ENCODE measurements at places on chromosomes 7 and 10.

GRCh38 chr10:43479275-43479674 lies 42.4 kb downstream of the ZNF487 start:
- no peak for DNase-seq

DNA sequence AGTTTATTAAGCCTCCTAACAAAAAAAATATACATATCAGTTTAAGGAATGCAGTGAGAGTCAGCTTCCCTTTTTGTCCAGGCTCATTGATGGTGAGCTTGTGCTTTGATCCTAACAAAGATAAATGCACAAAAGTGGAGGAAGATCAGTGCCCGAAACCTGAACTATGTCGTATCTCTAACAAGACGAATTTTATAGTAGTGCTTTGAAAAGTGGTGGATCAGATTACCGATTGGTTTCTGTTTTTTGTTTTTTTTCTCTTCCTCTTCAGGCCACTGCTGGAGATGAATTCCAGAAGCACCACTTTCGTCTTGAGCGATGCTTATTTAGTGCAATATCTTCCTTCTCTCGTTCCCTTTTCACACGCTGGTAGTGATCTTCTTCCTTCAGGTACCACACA lies 72.8 kb downstream of the RHOBTB1 start:
- DNase-seq, result no peak

DNA sequence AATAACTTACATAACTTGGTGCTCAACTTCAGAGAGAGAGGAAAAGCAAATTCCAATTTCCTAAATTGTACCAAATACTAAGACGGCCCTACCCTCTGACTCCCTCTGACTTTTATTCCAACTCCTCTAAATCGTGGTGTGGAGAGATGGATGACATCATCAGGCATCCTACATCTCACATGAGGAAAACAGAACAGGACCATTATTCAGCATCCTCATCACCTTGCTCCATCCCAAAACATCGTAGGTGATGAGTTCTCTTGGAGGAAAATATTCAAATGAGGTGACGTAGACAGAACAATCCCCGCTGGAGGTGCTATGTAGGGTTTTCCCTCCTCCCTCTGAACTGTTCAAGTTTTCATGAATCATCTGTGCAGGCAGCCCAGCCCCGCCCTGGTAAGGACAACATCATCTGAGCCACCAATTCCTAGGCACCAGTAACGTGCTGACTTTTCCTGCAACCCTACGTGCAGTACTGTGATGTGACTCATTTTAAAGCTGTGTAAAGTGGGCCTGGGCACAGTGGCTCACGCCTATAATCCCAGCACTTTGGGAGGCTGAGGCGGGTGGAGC lies 167.2 kb downstream of the CALN1 start:
- DNase-seq, result no peak

GRCh38 chr10:62618576-62619412 lies 185.7 kb upstream of the ADO start:
- DNase-seq, result peak; percentile 15

DNA sequence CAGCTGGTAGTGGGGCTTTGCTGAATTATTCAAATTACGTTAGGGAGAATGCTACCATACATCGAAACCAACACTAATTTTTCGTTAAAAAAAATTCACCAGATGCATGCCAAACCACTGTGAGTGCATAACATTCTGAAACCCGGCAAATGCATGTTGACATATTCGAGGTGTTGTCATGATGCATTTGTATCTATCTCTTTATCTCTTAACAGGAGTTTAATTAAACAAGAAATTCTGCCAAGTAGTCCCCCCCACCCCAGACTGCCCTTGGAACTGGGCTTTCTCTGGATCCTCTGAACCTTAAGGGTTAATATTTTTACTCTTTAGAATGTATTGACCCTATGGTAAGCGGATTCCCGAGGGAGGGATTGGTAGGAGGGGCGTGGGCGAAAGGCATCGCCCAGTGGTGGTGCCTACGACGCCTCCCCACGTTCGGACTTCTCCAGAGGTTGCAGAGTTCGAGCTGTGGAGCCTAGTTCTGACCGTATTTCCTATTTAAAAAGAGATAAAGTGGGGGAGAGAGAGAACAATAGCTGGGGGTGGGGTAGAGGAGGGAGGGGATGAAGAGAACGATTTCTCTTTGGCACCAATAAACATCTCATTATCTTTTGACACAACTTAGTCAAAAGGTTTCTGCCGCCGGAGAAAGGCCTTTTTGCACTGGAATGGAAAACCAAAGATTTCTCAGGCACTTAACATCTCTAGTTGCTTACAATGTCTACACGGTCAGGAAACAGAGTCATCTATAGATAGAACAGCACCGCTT lies 7.2 kb downstream of the DLX6 start:
- no peak for DNase-seq

- no peak for DNase-seq
These were observed 2.0 kb upstream of the PITX3 start for GRCh38 chr10:102243309-102243708.

DNA sequence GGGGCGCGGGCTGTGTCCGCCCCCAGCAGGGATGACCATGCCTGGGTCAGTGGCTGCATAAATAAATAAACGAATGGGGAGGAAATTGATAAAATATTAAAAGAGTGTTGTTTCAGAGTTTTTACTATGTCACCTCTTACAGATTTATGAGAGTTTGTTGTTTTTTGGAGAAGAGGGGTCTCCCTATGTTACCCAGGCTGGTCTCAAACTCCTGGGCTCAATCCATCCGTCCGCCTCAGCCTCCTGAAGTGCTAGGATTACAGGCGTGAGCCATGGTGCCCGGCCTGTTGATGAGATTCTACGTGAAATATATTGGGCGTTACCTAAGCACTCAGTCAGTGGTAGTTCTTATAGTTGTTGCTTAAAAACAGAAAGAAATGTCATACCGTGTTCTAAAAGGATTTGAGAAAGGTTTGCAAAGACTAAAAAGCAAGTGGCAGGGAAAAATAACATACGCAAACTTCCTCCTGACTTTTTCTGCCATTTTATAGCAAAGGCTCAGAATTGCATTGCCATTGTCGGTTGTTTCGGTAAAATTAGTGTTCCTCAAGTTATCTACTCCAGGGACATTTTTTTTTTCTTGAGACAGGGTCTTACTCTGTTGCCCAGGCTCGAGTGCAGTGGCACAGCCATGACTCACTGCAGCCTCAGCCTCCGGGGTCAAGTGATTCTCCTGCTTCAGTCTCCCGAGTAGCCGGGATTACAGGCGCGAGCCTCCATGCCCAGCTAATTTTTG lies 39.5 kb upstream of the FOXK1 start:
- DNase-seq, result no peak

DNA sequence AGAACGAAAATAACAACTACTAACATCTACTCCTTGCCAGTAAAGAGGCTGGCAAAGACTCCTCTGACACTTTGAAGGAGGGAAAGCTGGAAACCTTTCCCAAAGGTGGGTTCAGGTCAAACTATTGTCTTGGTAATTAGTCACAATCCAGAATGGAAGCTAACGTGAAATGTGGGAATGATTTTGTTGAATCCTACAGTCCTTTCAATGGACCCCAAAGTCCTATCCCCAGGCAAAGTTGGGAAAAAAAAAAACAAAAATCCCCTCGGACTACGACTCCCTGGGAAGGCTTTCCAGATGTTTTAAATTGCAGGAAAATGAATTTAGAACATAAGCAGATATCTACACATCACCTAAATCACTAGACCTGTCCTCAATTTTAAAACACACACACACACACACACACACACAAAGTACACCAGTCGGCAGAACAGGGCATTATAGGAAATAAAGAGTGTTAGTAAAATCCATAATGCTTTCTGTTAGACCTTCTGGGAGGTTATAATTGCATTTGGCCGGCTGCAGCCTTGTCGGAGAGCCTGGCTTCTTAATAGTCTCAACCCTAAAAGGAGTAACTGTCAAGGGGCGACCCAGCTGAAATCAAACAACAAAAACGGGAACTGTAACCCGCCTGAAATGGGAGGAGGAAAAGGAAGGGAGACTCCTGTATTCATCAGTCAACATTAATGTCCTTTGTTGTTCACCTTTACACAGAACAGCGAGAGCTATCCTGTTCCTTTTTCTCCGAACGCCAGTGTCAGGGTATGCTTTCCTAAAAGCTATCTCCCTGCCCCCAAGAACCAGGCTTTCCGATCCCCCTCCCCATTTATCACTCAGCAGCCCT lies 1.5 kb downstream of the DOCK4 start:
- no peak for DNase-seq

GRCh38 chr10:23695825-23696420 lies 257.0 kb downstream of the OTUD1 start:
- DNase-seq, result peak; percentile 48

DNA sequence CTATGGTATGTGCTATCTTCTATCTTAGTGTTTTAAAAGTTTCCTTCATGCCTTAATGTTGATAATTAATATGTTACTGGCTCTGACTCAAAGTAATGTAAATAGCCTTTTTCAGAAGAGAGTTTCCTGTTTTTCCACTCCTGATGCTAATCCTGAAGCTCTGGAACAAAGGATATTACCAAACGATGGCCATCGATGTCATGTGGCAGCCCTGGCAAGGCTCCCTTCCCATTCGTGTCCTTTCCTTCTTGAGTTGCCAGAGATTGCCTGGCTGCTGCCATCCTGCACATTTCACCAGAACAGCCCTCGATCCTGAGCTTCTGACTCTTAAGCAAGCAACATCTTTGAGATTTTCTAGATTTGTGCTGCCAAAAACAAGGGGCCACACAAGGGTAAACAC lies 46.0 kb downstream of the RNF133 start:
- DNase-seq, result no peak

- DNase-seq, result no peak
These were observed 538.8 kb downstream of the TCERG1L start for GRCh38 chr10:130772676-130773075.

DNA sequence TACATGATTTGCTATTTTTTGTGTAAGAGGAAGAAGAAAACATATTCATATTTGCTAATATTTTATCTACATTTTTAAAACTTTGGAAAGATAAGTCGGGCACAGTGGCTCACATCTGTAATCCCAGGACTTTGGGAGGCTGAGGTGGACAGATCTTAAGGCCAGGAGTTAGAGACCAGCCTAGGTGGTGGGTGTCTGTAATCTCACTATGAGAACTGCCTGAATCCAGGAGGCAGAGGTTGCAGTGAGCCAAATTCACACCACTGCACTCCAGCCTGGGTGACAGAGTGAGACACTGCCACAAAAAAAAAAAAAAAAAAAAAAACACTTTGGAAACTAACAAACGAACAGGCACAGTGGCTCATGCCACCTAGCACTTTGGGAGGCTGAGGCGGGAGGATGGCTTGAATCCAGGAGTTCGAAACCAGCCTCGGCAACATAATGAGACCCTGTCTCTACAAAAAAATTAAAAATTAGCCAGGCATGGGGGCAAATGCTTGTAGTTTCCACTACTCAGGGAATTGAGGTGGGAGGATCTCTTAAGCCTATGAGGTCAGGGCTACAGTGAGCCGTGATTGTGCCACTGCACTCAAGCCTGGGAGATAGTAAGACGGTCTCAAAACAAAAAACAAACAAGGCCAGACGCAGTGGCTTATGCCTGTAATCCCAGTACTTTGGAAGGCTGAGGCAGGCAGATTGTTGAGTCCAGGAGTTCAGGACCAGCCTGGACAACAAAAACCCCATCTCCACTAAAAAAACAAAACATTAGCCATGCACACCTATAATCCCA lies 25.6 kb downstream of the HERC4 start:
- no peak for DNase-seq

DNA sequence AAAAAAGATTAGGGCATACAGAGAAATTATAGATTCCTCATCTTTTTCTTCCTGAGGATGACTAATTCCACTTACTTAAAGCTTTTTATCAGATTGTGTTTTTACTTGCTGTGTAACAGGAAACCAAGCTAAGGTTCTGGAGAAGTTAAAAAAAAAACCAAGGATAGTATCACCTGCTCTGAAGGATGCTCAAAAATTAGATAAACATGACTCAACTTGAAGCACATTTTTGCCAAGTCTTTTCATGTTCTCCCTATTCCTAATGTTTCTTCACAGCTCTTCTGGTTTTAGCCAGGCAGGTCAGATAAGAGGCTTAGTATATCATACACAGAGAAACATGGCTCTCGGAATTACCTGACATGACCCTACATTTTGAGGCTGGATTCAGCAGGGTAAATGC lies 90.3 kb downstream of the CPEB3 start:
- no peak for DNase-seq

DNA sequence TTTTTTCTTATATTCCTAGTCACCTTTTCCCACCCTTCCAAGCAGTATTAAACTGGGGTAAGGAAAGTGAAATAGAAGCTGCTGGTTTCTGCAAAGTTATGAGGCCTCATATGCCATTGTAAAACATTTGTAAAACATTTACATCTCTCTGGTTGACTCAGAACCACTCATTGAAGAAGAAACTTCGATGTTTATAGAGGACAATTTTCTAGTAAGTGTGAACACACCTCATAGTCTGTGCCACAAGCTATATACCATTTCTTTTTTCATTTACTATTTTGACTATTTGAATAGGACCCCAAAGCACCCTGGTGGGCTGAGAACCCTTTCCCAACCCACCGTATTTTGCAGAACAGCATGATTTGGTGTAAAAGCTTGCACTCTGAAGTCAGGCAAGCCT lies 12.9 kb upstream of the ITGB1 start:
- DNase-seq, result no peak

DNA sequence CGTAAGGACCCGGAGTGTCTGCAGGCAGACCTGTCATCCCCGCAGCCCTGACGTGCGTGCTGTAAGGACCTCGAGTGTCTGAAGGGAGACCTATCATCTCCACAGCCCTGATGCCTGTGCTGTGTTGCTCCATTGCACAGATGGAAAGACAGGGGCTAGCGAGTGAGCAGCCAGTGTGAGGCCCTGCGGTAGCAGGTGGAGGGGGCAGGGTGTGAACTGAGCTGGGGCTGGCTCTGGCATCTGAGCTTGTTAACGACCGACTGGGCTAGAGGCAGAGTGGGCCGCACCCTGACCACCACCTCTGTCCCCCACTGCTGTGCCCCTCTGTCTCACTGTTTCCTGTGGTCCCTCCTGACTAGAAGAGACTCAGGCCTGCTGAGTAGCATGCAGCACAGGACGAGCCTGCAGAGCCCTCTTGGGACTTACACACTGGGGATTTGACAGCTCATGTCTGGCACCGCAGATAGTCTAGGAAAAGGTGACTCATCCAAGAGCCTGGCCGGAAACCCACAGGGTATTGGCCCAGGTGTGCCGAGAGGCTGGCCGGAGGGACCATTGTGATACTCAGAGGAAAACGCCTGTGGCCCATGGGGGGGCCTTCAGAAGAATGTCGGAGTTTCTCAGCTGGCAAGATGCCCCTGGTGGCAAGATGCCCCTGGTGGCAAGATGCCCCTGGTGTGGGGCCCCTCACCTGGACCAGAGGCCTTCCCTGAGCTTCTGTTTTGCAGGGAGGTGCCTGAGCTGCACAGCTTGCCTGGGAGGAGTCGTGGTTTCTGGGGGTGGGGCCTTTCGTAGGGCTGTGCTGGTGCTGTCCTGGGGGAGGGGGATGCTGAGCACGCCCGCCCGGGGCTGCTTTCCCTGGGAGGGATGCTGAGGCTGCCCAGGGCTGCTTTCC lies 34.3 kb downstream of the INPP5A start:
- DNase-seq, result no peak

GRCh38 chr7:23353172-23353571 lies 54.0 kb downstream of the MALSU1 start:
- DNase-seq, result no peak

DNA sequence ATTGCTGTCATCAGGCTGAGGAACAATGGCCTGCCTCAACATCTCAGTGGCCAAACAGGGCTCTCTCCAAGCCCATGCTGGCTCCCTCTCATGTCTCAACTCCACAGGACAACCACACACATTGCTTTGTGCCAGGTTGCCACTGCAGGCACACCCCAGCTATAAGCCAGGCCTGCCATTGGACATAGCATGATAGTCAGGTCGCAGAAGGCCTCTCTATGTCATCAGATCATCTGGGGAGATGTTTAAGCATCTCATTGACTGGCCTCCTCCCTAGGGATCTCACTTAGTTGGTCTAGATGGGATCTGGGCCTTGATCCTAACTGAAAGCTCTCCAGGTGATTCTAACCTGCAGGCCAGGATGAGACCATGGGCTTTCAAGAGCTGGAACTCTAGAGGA lies 257.2 kb downstream of the GRID1 start:
- no peak for DNase-seq
